Activated naive CD4-positive, alpha-beta T cell (primary cell): ENCODE measurements at places on chromosomes 6 and 20.

DNA sequence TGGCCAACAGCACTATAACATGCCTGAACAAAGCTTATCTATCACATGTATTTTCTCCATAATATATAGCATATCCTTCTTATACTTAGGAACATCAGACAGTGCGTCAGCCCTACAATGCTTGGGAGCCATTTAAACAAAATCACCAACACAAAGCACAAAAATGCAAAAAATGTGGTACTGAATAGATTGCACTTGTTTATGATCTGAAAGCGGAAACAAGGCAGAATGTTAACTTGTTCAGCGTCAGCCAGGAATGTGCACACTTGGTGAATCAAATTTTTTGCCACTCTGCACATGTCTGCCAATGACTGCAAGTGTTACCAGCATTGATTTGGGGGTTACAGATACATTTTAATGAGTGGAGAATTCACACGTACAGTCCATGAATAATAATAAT, 14.8 kb downstream of the SLC35A1 start:
- no peak for DNase-seq

- DNase-seq, result no peak
Observed at GRCh38 chr6:10248378-10248843, 166.5 kb downstream of the TFAP2A start.

GRCh38 chr20:59822291-59823029, 111.0 kb downstream of the SYCP2 start:
- no peak for DNase-seq

DNA sequence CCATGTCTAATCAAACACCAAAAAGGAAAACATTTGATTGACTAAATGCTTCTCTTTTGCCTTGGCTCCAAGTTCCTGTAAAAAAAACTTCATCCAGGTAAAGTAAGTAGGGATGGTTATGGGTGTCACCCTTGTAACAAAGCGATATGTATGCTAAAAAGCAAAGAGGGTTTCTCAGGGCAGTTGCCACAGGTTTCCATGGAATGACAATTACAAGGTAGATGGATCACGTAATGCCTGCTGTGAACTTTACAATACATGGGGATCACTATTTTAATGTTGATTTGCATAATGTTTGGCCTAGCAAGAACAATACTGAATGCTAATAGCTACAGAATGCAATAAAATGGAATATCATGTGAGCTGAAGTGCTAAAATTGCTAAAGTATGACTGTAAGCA, 2.9 kb upstream of the BMP2 start:
- DNase-seq, result no peak

GRCh38 chr6:354631-355280, 36.8 kb upstream of the IRF4 start:
- DNase-seq, result no peak

DNA sequence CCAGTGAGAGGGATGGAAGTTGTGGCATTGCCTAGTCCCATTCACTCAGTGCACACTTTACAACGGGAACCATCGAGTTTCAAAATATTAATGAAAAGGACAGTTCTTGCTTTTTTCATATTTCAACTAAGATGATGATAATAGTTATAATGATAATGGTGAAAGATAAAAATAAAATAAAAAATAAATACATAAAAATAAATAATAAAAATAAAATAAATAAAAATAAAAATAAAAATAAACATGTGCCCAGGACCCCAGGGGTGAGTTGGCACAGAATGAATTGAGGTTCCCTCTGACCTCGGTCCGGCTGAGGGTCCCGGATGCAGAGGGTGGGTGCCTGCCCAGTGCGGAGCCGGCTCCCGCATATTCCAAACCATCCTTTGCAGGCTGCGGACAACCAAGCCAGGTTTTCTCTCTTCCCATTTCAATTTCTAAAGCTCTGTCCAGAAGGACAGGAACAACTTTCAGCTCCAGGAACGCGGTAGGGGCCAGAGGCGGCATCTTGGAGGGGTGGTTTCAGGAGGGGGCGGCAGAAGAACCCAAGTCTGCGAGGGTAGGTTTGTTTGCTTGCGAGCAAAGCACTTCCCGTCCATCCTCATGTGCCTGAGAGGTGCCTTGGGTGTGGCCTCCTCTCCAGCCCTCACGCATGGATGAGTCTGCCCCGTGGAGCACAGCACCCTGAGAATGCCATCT, 236.8 kb downstream of the DLL1 start:
- no peak for DNase-seq

GRCh38 chr6:137121401-137121997, 51.9 kb downstream of the IL22RA2 start:
- DNase-seq, result no peak

GRCh38 chr6:18978337-18979128, 591.4 kb downstream of the RNF144B start:
- no peak for DNase-seq

- no peak for DNase-seq
Observed at GRCh38 chr20:9627219-9627618, 112.8 kb downstream of the LAMP5 start.

GRCh38 chr20:52083627-52084232, 107.8 kb downstream of the ZFP64 start:
- DNase-seq, result no peak

DNA sequence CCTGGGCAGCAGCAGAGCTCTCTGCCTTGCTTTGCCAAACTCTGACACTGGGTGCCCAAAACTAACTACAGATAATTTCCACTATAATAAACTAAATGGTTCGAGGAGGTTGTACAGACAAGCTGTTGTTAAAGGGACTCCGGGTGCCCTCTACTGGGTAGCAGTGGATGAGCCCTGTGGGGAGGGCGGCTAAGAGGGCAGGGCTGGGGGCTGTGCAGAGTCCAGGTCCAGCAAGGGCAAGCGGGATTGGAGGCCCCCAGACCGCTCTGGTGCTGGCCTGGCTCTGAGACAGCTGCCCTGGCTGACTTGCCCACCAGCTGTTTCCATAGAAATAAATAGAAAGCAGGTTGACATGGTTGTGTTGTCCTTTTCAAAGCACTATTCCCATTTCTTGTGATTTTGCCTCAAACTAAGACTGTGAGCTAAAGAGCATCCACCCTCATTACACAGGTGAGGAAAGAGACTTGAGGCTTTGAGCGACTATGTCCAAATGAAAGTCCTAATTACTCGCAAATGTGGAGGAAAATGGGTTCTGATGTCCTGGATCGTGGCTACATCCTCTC, 167.6 kb upstream of the CST7 start:
- no peak for DNase-seq

DNA sequence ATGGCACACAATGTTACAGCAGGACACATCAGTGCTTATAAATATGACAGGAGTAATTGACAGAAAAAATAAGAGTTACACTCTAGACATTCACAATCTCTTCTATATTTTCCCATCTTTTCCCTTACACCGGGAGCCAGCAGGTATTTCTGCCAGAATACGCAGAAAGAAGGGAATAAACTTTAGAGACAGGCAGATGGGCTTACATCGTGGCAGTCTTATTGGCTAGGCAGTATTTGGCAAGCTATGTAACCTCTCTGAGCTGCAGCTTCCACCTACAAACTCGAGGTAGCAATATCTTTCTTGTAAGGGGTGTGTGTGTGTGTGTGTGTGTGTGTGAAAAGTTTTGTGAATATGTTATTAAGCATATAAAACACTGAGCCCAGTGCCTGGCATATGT, 33.0 kb upstream of the TSHZ2 start:
- DNase-seq, result no peak

DNA sequence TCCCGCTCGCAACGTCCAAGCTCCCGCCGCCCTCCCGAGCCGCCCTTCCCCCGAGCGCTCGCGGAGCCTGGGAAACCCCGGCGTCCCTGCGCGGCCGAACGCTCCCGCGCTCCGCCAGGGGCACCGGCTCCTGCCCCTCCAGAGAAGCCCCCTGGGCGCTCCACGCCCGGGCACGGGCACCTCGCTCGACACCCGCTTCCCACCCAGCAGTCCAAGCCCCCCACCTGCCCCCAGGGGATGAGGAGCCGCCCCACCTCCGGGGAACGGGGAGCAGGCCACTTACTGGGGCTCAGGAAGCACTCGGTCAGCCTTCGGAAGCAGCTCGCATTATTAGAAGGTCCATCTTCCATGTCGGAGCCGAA, 1.4 kb downstream of the PDE10A start:
- no peak for DNase-seq

- DNase-seq, result peak; percentile 51
Observed at GRCh38 chr20:44747166-44748004, 1.7 kb downstream of the KCNK15 start.

DNA sequence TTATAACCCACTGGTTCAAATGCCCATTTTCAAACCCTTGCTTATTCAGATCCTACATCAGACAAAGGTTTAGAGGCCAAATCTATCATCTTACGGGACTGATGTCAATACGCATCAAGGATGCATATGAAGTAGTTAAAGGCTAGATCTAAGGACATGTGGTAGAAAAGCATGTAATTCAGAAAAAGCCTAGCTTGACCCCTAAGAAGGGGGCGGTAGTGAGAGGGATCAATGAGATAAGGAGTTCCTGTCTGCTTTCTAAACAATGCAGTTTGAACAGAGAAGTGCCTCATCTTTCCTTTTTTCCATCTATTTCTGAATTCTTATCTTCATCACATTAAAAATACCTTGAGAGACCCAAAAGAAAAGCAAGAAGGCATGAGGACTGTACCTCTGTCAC, 237.7 kb downstream of the ARHGAP18 start:
- no peak for DNase-seq

- peak; percentile 8 for DNase-seq
Observed at GRCh38 chr6:44126320-44127149, 717 bp downstream of the MRPL14 start.

DNA sequence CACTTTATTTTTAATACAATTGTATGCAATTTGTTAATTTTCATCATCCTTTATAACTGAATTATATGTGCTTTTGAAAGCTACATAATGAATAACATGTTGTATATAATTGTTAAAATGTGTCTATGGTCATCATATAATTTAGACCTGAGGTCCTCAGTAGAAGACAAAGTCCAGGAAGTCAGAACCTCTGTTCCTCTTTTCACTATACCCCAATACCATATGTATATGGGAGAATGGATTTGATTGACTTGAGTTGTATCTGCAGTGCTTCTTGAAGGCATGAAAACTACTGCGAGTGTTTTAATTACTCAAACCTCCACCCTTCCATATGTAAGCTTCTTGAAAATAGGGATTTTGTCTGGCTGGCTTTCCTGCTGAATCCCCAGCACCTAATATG, 140.7 kb upstream of the NEDD9 start:
- DNase-seq, result no peak

GRCh38 chr6:87762116-87762515, 60.1 kb upstream of the AKIRIN2 start:
- DNase-seq, result no peak

DNA sequence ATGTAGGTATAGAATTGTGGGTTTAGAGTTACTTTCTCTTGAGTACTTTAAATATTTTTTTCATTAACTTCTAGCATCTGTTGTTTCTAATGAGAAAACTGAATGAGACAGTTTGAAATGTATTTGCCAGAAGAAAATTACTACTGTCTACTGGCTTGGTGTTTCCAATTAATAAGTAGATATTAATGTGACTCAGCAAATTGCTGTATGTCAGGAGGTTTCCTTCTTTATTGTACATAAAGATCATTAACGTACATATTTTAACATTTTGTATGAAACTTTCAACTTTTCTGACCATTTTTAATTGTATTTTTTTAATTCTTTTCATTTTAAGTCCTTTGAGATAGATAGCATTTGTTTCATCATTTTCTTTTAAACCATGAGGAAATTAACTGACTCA, 135.1 kb upstream of the SLC22A23 start:
- DNase-seq, result no peak

- no peak for DNase-seq
Observed at GRCh38 chr20:24672181-24672880, 202.9 kb downstream of the SYNDIG1 start.

DNA sequence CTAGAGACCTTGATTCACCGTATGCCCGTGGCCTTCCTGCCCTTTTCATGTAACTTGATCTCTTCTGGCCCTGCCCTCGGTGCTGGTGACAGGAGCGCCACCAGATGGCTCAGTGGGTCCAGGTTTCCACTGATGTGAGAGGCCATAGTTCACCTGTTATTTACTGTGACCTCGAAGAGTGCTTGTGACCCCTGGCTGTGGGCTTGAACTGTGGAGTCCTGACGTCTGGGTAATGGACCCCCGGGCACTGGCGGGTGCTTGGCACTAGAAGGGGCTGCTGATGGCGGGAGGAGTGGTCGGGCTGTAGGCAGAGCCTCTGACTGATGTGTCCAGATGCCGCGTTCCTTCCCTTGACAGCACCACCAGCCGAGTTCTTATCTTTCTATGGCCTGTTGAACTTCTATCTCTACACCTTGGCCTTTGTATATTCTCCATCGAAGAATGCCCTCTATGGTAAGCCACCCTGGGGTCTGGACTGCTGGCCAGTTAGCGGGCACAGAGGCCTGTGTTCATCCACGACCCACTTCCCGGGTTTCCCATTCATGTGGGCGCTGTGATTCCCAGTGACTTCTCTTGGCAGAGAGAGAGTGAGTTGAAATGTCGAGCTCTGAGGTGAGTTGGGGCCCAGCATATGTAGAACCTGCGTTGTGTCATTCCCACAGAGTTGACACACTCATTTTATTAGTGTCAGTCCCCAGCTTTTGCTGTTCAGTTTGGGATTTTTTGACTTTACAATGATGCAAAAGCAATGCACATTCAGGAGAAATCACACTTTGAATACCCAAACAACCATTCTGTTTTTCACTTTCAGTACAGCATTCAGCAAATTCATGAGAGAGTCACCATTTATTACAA, 14.9 kb downstream of the DYNLT1 start:
- no peak for DNase-seq

GRCh38 chr6:10999994-11000393, 44.1 kb downstream of the ELOVL2 start:
- no peak for DNase-seq

GRCh38 chr20:33359399-33360261, 41.7 kb downstream of the CDK5RAP1 start:
- no peak for DNase-seq

- no peak for DNase-seq
Observed at GRCh38 chr20:31788578-31788977, 30.6 kb upstream of the MYLK2 start.

DNA sequence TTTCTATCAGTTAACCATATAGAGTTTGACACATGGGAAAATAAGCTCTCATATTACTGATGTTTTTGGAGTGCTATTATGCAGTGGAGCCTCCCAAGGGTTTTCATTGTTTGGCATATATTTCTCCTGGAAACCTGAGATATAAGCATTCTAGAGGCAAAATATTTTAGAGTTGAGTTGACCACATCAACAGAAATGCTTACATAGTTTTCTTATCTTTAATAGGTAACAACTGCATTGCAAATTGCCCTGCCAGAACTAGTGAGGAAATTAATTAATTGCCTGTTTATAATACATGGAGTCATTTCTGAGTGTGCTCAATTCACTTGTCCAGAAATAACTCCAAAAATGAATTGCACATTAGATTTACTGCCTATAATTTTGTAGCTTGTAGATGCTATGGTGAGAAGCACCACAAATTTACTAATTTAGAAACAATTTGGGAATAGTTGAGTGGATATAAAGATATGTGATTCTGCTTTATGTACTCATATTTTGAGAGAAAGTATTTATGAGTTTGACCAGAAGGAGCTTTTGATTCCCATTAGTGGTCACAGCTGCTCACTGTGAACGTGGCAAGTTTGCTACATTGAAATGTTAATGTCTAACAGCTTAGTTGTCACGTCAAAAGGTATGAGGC, 288.7 kb downstream of the CD109 start:
- no peak for DNase-seq
